Activated naive CD4-positive, alpha-beta T cell (primary cell): ENCODE measurements at places on chromosomes 3 and 15.

GRCh38 chr15:60936186-60936585, 292.9 kb downstream of the RORA start:
- DNase-seq = no peak

GRCh38 chr3:98508582-98508981, 11.1 kb downstream of the OR5K2 start:
- DNase-seq = no peak

- DNase-seq = peak; percentile 68
These were observed 1.4 kb downstream of the LOXL1 start for GRCh38 chr15:73927476-73928240.

DNA sequence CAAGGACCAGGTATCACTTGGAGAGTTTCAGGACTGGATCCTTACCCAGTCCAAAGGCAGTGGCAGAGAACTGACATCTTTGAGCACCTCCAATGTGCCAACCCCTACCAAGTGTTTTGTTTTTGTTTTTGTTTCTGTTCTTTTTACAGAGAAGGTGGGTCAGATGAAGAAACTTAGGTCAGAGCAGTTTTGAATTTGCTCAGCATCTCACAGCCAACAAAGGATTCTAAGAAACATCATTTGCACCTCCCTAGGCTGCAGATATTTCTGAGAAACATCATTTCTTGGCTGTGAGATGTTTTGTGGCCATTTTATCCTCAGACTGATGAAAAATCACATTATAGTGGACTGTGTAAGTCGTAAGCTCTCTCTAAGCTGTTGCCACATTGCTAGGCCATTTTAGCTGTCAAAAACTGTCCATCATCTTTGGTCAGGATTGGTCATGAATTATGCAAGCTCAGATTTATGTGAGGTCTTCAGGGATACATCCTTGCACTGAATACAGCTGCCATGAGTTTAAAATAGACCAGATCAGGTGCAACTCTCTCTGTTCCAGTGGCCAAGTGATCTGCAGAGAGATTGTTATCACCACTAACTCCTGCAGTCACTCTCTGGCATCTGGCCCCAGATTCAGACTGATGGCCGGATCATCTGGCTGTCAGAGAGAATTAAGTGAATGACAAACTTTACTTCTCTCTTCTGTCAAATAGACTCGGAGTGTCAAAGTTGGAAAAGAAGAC, 341.5 kb downstream of the EPHB1 start:
- no peak for DNase-seq

DNA sequence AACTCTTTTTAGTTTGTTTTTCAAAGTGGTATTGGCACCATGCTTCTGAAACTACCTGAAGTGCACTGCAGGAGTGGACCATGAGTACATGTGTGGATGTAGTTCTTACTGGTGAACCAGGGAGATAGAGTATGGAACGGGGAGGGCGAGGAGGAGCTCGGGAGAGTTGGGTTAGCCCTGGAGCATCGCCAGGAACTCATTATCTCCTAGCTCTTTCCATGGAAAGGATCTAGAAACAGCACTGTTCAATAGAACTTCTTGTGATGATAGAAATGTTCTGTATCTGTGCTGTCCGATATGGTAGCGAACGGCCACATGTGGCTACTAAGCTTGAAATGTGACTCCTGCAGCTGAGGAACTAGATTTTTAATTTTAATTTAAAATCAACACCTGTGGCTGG, 47.3 kb downstream of the VGLL4 start:
- DNase-seq = no peak

- DNase-seq = no peak
These were observed 1.4 kb downstream of the SLTM start for GRCh38 chr15:58931987-58932588.

DNA sequence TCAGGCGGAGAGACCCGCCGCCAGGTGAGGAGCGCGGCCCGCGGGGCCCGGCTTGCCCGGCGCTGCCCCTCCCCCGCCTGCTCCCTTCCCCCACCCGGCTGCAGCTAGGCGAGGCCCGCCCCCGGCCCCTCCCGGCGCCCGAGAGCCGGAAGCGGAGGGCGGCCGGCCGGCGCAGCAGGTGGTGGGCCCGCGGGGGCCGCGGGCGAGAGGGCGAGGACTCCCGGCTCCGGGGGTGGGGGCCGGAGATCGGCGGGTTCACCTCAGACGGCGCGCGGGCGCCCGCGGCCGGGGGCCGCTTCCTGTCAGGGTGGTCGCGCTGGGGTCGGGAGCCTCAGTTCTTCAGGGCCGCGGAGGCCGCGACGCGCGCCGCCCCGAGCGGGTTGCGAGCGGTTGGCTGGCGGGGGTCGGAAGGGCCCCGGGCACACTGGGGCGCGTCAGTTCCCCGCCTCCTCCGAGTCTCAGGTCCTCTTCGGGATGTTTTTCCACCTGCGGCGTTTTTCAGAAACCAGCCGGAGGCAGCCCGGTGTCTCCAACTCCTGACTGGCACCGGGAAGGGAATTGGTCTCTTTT, 395 bp downstream of the ZFAND6 start:
- peak; percentile 49 for DNase-seq
